ENCODE measurements at places on chromosomes 2 and 18.

DNA sequence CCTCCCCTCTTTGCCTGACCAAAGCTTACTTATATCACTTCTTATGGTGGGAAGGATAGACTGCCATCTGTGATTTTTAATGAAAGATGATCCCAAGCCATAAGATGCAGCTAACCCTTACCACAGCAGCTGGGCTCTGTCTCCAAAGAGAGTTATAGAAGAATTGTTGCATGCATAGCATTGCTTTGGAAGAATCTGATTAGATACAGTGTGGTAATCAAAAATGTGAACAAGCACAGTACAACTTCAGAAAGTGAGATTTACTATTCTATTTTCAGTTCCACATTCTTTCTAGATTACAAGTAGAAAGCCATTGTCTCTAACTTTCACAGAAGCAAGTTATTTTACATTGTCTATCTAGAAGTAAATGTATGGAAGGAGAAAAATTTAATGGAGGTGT lies 129.0 kb upstream of the ACVR2A start:
- DNase-seq: no peak

GRCh38 chr2:86020984-86021383 lies 84.7 kb downstream of the POLR1A start:
- DNase-seq: peak; percentile 71

- DNase-seq: peak; percentile 6
Measured at GRCh38 chr2:202171241-202171825, 67.1 kb downstream of the SUMO1 start.

DNA sequence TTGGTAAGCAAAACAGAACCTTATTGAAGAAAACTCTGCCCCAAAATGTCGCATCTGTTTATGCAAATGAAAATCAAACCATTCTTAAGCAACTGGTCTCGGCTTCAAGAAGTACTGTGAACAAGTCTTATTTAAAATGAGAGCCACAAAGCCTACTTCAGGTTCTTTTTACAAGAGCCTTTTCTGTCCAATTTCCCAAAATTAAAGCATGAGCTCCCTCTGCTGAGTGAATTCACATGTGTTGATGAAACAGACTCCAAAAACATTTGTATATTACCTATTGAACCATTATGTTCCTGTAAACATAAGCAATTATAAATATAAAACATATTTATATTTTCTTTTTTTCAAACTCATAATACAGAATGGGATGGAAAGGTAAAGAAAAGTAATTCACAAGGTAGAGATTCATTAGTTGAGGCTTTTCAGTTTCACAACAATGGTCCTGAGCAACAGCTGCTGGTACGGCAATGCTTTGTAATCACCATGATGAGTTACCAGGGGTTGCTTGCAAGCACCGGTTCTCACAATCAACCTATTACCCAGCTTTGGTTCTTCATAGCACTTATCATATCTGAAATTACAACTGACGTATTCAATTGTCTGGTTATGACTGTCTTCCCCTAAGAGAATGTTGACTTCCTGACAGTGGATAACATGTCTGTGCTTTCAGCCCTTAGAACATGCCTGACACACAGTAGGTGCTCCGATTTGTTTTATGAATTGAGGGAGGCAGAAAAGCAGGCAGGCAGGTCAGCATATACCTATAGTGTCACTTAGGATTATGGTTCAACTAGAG lies 108.4 kb upstream of the BZW1 start:
- peak; percentile 82 for DNase-seq

DNA sequence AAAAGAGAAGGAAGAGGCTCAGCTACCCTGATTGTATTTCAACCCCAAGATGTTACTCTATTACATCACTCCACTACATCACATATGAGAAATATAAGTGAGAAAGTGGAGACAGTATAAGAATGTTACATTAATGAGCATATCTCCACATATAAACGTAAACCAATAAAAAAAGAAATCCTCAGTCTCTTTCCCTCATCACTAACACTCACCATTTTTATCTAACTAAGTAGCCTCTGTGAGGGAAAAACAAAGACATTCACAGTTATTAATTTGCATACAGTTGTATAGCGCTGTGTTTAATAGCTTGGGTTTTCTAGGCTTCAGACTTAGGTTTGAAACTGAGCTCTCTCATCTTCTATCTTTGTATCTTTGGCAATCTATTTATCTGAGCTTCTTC lies 489.1 kb upstream of the LRRTM4 start:
- no peak for DNase-seq

GRCh38 chr2:175536059-175536458 lies 354.5 kb upstream of the ATP5MC3 start:
- DNase-seq: no peak

DNA sequence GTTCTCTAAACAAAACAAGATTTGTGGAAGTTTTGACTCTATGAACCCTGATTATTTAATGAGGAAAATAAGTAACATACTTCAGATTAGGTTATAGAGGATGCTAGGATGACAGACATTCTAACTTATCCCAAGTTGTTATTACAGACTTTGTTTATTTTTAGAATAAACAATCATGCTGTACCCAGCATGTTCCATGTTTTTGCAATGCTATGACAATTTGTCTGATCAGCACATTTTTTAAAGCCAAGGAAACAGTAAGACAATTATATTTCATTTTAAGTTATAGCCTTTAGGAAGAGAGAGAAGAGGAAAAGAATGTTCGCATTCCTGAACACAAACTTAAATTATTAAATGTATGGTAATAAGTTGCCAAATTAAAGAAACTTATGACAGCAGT lies 119.8 kb downstream of the KYNU start:
- DNase-seq: no peak

DNA sequence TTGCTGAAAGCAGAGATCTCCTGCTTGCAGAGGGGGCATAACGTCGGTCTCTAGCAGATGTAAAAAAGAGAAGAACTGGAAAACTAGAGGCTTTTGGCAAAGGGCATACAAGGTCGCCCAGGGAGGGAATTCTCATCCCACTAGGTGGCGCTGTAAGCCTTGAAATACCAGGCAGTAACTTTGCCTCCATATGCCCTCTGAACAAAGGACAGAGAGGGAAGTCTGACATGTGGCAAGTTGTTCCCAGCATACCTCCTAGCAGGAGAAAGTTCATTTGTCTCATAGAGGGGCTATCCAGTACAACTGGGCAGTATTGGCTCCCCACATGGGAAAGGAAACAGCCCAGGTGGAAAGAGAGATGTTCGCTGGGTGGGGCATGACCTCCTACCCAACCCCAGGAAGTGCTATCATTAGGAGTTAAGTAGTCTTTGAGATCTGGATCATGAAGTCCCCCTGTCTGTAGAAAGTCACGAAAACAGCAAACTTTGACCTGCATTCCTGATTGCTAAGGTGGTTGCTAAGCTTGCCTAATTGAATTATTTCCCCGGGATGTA lies 39.9 kb downstream of the STK17B start:
- DNase-seq: peak; percentile 16

- DNase-seq: no peak
Measured at GRCh38 chr18:2843146-2843545, 3.7 kb upstream of the EMILIN2 start.

DNA sequence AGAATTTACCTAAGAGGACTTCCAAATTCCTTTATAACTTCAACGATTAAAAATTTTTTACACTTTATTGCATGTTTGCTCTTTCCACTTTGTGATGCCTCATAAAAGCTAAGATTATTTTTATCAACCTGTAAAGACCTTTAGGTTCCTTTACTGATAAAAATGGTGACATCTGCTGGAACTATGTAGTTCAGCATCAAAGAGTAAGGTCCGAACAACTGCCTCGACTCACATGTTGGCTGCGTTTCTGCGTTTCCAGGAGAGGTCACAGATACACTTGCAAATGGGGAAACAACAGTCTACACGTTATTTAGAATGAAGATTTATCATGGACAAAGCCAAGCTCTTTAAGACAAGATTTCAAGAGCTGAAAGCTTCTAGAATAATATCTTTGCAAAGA lies 18.8 kb upstream of the TMX3 start:
- peak; percentile 32 for DNase-seq

DNA sequence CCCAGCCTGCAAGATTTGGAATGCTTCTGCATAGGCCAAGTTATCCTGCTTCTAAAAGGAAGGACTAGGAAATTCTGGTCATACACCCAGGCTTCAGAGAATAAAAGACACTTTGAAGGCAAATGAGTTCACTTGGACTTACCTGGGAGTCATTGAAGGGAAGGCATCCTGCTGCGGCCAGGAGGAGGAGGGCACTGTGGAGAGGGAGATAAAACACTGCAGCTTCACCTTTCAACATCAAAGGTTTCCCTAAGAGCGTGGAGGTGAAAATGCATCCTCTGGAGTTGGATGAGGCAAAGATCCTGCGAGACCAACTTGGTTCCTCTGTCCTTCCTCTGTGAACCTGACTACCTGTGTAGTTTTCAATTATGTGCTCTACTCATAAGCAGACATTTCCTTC lies 79.5 kb upstream of the RIOK3 start:
- DNase-seq: no peak

- no peak for DNase-seq
Measured at GRCh38 chr2:6470518-6470917, 395.2 kb downstream of the CMPK2 start.

DNA sequence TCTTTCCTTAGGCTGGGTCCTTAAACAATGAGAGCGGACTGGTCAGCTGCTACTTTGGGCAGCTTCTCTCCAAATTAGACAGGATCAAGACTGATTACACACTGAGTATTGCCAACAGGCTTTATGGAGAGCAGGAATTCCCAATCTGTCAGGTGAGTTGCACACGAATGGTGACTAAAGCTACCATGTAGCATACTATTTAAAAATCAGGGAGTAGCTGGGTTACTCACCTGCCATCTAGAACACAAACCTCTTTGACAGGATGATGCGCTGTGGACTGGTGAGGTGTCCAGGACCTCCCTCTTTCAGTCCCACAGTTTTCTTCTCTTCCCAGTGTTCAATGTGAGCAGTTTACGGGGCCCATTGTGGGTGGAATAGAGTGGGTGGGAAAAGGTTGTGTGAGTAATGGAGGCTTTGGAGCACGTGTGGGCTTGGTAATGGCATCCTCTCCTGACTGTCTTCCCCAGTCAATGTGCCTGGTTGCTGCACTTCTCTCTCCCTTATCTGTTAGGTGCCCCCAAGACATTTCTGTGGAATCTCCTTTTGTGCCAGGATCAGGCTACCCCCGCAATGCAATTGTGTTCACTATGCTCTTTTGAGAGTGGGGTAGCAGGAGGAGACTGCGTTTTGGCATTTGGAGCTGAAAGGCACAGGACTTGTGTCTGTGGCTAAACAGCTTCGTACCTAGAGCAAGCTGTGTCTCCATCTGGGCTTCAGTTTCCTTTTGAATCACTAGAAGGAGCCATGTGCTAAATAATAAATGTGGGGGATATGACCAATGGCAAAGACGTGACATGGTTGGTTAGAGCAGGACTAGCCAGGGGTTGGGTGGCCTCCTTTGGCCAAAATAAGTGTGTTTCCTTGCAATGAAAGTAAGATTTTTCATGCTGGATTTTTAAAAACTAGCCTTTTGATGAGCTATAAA lies 17.7 kb downstream of the SERPINB12 start:
- DNase-seq: no peak

DNA sequence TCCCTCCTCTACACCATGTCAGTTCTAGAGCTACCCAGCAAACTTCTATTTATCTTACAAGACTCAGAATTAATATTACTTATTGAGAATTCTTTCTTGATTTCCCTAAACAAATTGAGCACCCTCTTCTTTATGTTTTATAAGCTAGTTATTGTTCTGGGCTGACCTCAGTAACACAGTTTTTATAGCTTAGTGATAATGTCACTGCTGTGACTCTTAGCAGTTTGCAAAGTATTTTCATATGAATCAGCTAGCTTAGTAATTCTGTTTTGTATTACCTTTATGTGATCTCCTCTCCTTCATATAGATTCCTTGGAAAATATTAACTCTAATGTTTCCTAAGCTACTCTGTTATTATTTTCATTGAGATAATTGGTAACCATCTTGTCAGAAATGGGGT lies 114.9 kb downstream of the PMS1 start:
- DNase-seq: no peak

GRCh38 chr2:214575030-214575429 lies 164.2 kb downstream of the VWC2L start:
- no peak for DNase-seq

DNA sequence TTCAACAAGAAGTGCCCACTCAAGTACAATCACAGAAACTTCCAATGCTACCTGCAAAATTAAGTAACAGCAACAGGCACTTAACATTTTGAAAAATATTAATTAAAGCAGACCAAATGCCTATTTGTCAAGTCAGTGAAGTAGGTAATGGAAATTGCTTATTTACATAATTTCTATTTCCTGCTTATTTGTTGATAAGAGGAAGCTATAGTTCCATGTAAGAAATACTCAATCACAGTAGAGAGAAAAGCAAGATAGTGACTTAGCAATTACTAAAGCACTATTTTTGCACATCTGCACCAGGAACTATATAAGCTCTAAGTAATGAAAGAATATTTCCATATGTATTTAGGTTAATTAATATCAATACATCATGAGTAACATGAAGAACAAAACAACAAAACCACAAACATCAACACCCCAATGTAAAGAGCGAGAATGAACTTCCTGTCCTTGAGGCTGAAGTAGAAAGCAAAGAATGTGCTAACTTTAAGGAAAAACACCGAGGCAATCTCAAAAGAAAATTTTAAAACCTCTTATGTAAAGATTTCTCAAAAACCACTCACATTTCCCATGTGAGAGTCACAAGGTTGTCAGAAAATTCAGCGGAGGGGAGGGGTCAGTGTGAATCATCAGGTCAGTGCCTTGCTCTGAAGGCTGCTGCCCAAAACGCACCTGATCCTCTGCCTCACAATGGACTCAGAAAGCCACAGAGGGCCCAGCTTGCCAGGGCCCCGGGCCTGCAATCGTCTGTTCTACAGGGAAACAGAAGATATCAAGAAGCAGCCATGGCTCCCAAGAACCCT lies 12.5 kb downstream of the NPC1 start:
- DNase-seq: peak; percentile 65

DNA sequence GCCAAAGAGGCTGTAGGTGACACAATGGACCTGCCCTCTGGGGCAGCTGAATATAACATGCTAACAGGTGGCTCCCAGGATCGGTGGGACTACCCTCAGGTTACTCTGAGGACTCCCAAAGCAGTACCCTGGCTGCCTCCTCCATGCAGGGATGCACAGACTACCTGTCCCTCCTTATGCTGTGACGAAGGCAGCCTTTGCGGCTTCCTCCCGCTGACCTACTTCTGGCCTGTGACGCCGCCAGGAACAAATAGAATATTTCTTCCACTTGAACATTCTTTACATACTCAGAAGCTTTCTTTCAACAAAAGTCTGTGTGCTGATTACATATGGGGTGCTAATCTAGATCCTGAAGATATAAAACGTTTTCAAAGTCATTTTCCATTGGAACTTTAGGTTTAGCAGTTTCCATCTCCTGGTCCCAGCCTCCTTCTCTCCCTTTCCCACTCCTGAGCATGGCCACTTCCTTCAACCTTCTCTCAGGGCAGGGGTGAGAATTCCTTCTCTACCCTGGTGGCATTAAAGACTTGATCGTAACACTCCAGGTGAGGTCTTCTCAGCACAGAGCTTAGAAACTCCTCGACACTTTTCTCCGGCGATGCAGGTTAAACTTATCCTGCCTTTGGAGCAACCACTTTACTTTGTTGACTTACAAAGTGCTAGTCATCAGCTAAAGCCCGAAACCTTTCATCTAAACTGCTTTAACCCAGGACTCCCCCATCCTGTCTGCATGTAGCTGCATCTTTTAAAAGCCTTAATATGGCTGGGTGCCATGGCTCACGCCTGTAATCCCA lies 58.9 kb upstream of the STK17B start:
- DNase-seq: no peak

Data from lung microvascular endothelial cell (primary cell).